ENCODE measurements at places on chromosomes 7 and 10. TPM values are rescaled to one million over a fixed set of nuclear protein-coding genes. Genes with fewer than 3 reads are reported as not detected.

The CD36 gene
- 208 TPM for total RNA-seq

The SEPHS1 gene
- 34.8 TPM for total RNA-seq

The INMT gene
- total RNA-seq = 131 TPM

- DNase-seq = peak; percentile 53
Measured at GRCh38 chr10:110456046-110456445, 41.7 kb upstream of the DUSP5 start.

DNA sequence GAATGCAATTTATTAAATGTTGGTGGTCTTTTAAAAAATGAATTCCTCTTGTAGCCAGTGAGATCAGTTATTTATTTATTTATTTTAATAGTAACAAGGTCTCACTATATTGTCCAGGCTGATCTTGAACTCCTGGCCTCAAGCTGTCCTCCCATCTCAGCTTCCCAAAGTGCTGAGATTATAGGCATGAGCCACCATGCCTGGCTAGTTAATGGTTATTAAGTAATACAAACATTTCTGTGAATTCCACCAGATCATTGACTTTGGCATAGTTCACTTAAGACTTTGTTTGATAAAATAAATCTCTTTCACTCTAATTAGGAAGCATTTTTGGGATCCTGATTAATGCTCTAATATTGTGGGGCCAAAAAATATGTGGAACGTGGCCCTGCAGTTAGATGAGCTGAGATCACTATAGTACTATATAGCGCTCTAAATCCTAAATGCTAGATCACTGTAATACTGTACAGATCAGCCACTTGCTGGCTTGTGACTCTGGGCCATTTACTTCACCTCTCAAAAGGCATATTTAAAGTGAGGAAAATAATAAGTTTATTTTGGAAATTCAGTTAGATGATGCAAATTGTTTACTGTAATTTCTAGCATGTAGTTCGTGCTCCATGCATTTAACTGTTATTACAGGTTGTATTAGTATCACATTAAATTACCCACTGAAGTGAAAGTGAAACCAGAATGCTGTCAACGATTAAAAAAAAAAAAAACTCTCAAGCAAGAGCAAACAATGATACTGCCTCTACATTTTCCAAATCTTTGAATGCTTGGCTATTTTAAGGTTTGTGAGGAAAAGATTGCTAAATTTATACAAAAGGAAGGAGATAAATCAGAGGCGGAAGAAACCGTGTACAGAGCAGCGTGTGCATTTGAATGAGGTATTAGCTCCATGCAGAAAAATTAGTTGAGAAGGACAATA lies 15.9 kb upstream of the FAS start:
- no peak for DNase-seq

DNA sequence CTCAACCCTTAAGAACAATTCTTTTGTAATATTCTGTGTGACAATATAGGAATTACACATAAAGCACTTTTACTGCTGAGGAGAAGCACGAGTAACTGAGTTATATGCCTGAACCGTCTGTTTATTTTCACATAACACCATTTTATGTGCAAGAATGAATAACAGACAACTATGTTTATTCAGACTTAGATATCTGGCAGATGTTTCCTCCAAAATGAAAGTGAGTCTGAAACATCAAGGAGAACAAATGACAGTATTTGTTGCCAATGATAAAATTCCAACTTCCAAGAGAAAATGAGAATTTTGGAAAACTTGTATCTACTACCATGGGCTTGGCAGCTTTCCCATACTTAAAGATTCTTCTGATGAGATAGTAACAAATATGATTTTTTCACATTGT lies 51.4 kb downstream of the DNMBP start:
- DNase-seq = no peak
